Naive thymus-derived CD4-positive, alpha-beta T cell (primary cell): ENCODE measurements at places on chromosomes 1 and 21. TPM values are rescaled to one million over a fixed set of nuclear protein-coding genes. Genes with fewer than 3 reads are reported as not detected.

DNA sequence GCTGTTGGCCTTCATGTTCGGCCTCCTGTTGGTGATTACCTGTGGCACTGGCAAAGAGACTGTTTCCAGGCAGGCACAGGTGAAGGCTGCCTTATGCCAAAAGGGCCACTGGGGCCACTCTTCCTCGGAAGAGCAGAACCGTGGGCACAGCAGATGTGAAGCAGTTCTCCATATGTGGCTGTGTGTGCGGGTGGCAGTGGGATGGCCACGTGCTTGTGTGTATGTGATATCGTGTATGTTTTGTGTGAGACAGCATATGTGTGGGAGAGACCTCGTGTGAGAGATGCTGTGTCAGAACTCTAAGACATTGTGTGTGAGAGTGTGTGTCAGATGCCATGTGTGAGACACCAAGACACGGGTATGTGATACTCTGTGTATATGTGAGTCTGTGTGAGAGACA is 53.4 kb upstream of the KDM4A start:
- DNase-seq, result no peak

DNA sequence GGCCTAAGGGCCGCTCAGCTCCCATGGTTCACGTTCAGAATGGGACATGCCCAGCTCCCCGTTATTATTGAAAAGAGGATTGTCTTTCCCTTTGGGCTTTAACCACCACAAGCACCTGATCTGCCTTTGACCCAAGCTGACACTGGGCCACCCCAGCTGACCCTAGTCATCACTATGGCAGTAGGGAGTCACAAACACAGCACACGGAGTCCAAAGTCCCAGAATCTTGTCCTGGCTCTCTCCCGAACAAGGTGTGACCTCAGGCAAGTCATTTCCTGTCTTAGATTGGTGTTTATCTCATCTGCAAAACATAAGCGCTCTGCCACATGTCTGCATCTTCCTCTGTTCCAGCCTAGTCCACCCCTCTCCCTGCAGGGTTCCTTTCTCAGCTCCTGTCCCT is 31.5 kb downstream of the IGFN1 start:
- DNase-seq, result no peak

- DNase-seq, result no peak
Observed at GRCh38 chr1:76635784-76636183, 231.5 kb upstream of the ST6GALNAC5 start.

The EPHA8 gene
- total RNA-seq, result not detected

DNA sequence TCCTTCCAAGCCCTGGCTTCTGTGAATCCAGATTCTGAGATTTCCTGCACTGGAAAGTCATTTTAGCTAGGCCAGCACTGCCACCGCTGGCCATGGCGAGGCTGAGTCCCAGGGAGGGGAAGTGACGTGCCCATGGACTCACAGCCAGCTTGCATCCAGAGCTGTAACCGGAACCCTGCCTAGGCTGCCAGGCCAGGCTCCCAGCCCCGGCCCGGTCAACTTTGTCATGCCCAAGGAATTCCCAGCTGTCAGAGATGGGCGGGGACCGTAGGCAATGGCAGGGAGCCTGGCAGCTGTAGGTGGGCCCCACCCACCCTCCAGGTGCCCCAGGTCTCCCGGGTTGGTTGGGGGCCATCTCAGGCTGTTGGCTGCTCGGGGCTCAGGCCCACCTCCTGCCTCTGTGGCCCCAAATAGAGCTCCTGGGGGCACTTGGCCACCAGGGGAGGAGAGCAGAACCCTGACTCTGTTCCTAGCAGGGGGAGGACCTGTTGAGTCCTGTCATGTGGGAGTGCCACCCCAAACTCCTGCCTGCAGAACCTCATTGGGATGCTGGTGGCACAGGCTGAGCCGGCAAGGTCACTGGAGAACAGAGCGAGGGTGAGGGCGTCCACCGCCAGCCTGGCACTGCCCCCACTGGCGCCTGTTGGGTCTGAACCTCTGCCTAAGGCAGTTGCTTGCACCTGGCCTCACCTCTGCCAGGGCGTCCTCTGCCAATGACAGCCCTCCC is 57.8 kb downstream of the FOXO6 start:
- no peak for DNase-seq

DNA sequence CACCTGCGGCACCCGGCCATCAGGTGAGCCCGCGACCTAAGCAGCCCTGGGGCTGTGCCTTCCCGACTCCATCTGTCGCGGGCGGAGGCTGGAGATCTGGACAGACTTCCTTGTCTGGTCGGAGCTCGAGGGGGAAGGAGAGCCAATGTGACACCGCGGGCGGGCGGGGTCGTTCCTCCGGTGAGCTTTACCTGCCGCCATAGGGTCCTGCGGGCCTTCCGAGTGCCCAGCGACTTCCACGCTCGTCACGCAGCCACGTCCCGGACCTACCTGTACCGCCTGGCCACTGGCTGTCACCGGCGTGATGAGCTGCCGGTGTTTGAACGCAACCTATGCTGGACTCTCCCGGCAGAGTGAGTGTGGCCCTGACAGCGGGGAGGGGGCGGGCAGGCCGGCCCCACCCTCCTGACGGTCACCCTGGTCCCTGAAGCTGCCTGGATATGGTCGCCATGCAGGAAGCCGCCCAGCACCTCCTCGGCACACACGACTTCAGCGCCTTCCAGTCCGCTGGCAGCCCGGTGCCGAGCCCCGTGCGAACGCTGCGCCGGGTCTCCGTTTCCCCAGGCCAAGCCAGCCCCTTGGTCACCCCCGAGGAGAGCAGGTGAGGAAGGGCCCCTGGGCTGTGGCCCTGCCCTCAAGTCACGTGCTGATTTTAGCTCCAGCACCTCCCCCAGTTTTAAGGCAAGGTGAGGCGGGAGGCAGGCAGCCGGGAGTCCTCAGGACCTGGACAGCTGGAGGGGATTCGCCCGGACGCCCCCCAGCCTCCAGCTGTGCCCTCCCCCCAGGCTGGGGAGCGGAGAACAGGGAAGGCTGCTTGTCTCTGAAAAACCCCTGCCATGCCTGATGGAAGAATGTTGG is 1.1 kb downstream of the PUSL1 start:
- DNase-seq, result no peak

GRCh38 chr1:179775009-179775408 is 31.9 kb downstream of the FAM163A start:
- no peak for DNase-seq

GRCh38 chr1:234605983-234606783 is 3.8 kb downstream of the IRF2BP2 start:
- peak; percentile 62 for DNase-seq

DNA sequence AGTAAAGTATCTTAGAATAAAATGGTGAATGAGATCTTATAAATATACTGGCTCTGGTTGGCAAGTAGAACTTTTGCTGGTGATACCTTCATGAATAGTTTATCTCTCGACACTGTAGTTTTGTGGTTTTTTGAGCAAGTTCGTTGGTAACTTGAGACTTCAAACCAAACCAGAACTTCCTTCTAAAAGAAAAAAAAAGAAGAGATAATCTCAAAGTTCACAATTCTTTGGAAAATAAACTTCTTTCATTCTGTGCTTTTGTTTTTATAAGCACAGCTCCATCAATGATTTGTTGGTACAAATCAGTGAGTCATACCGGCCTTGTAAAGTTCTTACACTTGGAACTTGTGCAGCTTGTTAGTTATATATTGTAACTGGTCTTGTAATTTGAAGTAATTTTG is 2.3 kb downstream of the HIPK1 start:
- DNase-seq, result peak; percentile 82

DNA sequence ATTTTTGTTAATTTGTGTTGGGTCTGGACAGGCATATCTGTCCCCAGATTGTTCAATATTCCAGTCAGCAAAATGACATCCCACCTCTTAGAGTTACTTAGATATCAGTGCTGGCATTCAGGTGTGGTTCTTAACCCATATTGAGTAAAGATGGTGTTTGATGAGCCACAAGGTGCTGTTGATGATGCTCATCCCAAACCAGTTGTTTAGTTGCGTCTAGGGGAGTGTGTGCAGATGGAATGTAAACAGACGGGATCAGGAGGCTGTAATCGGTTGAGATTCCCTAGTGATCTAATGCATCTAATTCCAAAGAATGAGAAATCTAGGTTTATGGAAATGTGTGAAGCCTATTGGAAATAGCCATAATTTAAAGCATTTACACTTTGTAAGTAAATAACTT is 1.1 kb downstream of the HOOK1 start:
- DNase-seq, result no peak

GRCh38 chr1:56477164-56478111 is 101.9 kb downstream of the PLPP3 start:
- DNase-seq, result no peak

DNA sequence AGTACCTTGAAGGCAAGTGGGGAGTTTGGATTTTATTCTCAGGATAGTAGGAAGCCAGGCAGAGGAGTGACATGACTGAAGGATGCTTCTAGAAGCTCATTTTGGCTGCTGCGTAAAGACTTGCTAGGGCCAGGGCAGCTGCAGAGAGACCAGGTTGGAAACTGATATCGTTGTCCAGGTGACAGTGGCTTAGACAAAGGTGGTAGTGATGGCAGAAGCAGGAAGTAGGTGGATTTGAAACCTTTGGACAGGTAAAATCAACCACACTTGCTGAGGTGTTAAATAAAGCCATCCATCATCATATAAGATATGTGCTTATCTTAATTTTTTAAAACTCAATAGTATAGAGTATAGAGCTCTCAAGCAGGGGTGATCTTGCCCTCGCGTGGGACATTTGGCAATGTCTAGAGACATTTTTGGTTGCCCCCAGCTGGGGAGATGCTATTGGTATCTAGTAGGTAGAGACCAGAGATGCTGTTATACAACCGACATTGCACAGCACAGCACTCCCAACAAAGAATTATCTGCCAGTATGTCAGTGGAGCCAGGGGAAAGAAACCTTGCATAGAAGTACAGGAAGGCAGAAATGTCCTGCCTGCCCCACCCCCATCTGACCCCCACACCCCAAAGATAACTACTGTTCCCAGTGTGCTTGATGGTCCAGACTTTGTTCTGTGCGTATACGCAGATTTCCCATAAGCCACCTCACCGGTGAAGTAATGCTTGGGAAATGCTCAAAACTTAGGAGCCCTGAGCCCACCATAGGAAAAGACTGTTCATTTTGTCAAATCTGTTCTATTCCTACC is 31.1 kb downstream of the TMEM51 start:
- no peak for DNase-seq

- peak; percentile 54 for DNase-seq
Observed at GRCh38 chr1:23810818-23811540, 10.4 kb upstream of the GALE start.

The VCAM1 gene
- not detected for total RNA-seq

The OR10T2 gene
- total RNA-seq, result not detected in 2 replicates

DNA sequence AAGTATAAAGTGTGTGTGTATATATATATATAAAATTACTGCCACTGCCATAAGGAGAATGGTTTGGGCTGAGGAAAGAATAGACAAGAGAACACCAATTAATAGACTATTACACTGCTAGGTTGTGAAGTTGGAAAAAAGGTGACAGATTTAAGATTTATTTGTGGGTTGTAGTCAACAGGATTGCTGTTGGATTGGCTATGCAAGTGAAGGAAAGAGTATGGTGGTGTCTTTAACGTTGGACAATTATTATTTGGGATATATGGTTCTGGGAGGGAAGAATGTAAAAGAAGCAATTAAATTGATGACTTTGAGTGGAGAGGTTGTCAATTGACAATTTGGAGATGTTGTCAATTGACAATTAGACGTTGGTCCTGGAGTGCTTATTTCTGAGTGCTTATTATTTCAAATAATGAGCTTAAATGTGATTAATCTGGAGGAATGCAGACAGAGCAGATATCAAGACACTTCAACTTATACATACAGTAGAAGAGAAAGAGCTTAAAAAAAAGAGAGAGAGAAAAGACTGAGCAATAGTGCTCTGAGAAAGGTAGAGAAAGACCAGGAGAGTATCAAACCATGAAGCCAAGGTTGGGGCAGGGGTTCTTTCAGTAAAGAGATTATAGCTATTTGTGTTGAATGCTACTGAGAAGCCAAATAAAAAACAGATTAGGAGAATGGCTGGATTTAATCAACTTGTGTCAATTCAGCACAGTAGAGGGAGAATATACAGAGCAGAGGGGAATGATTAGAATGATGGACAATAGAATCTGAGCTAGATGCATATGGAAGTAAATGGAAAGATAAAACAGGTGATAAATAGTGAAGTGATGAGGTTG is 9.7 kb downstream of the PTGS2 start:
- DNase-seq, result no peak

- DNase-seq, result no peak
Observed at GRCh38 chr21:30148906-30149305, 17.7 kb downstream of the CLDN17 start.

DNA sequence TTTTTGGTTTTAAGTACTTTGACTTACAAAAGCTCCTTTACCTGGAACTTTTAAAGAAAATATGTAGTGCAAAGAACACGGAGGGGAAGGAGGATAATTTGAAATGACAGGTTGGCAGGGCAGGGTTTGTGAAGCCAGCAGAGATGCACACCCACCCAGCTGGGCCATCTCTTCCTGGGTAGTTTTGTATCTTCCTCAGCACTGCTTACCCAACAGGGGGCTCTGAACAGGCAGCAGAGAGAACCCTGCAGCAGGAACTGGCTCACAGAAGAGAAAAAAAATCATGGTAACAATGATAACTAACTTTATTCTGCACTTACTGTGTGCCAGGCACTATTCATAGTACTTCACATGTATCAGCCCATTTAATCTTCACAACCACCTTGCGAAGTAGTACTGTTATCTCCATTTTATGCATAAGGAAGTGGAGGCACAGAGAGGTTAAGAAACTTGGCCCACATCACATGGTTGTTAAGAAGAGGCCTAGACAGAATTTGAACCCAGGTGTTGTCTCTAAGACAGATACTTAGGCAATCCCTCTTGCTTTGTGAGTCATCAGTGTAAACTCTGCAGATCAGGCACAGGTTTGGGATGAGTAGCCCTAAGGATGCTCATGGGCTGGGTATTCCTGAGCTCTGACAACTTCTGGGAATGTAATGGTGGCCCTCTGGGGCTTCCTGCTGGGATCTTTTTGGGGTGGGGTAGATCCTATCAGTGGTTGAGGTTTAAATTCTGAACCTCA is 60.8 kb downstream of the ELK4 start:
- peak; percentile 10 for DNase-seq

DNA sequence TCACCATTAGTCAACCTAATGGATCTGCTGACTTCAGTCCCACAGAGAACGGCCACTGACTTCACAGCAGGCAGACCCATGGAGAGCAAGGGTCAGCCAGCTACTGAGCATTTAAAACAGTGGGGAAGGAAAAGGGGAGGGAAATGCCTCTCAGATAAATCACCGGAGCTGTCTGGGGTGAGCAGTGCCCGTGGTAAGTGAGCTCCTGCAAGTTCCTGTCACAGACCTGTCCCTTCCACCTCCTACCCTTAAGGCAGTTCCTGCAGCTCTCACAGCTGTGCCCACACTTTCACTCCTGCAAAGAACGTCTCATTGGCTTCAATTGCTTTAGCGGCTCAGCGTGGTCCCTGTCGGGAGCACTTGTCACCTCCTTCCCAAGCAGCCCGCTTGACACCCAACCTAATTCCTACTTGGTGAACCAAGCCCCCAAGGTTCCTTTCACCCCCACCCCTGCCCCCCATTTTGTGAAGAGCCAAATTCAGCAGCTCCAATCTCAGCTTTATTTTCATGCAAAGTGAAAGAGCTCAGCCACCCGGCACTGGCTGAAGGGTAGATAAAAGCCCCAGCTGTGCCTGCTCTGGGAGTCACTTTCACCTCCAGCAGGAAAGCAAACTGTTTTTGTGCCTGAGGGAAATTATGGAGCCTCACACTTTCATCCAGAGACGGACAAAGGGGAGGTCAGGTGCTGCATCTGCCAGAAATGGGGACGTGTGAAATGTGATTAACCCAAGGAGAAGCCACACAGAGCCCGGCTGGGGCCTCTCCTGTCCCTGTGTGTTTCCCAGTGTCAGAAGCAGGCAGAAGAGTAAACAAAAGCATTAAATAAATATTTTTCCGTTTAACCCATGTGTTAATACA is 306.2 kb downstream of the TTLL7 start:
- no peak for DNase-seq

- DNase-seq, result no peak
Observed at GRCh38 chr21:38179511-38179910, 77.3 kb upstream of the KCNJ15 start.

- no peak for DNase-seq
Observed at GRCh38 chr1:229028544-229028943, 242.4 kb upstream of the RAB4A start.
